ENCODE measurements at places on chromosomes 2 and 18. TPM values are rescaled to one million over a fixed set of nuclear protein-coding genes. Genes with fewer than 3 reads are reported as not detected.
A peak's percentile ranks its signal among the peaks of the same experiment; 100 is the strongest.

DNA sequence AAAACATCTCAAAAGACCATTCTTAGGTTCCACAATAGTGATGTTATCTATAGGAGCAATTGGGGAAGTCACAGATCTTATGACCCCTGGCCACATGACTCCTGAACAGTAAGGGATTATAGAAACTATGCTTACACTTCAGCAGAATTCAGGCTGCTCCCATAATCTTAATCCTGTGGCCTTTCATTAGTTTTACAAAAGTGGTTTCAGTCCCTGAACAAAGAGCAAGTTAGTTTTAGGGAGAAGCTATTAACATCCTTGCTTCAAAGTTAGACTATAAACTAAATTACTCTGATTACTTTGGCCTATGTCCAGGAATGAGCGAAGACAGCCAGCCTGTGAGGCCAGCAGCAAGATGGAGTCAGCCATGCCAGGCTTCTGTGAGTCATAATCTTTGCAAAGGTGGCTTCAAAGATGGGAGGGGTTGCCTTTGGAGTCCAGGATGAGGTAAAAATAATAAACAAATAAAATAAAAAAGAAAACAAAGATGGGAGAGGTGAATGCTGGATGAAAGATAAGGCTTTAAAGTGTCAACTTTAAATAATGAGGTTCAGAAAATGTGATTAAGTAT, 168.7 kb upstream of the NDUFV2 start:
- no peaks in the 10 kb centered on the region for H3K36me3 ChIP-seq
- H3K27ac ChIP-seq = no peak overlapping the region
- peaks cover 24% of the 10 kb centered on the region for H3K4me1 ChIP-seq
- no peaks in the 10 kb centered on the region for H3K27me3 ChIP-seq

DNA sequence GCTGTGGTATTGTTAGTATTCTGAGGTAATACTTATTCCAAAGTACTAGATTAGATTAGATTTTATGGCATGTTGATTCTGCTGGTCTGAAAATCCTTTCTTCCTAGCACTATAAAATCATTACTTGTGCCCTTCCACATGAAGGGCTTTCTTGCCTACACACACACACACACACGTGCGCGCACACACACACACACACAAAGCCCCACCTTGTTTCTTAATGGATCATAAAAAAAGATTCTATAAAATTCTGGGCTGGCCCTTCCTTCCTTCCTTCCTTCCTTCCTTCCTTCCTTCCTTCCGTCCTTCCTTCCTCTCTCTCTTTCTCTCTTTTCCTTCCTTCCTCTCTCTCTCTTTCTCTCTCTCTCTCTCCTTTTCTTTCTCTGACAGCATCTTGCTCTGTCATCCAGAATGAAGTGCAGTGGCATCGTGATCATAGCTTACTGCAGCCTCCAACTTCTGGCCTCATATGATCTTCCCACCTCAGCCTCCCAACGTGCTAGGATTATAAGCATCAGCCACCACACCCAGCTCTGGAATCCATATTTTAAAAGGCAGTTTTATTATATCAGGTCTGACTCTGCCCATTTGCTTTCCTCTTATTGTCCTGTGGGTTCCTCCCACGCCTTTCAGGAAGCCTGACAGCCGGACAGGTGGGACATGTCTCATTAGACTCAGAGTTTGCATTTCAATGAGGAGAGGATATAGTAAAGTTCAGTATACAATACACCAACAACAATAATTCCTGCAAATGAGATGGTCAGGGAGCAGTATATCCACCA, 321.1 kb downstream of the PIK3C3 start:
- DNase-seq = no peak
- no peaks in the 10 kb centered on the region for H3K4me1 ChIP-seq
- H3K4me3 ChIP-seq = no peak overlapping the region
- no peaks in the 10 kb centered on the region for H3K36me3 ChIP-seq

DNA sequence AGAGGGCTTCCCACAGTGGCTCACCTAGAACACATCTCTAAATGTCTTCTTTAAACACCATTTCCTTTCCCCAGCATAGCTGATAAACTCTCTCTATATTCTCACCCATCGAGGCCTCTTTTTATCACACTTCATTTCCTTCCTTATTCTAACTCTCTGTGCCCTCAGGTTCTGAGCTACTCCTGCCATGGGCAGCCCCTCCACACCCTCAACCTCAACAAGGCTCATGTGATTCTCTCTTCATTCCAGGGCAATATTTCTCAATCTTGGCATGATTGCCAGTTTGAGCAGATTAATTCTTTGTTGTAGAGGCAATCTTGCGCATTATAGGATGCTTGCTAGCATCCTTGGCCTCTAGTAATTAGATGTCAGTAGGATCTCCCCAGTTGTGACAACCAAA, 999.1 kb downstream of the TSN start:
- no peaks in the 10 kb centered on the region for H3K36me3 ChIP-seq
- H3K4me3 ChIP-seq = no peak overlapping the region
- DNase-seq = no peak
- no peaks in the 10 kb centered on the region for H3K27me3 ChIP-seq

The CAPN14 gene
- 0.10 TPM for total RNA-seq

The GPR39 gene
- not detected for total RNA-seq

The TRIM54 gene
- total RNA-seq = not detected

The SP140L gene
- 20.6 TPM for total RNA-seq

The TSPYL6 gene
- total RNA-seq = not detected

The C2orf81 gene
- total RNA-seq = 3.4 TPM

DNA sequence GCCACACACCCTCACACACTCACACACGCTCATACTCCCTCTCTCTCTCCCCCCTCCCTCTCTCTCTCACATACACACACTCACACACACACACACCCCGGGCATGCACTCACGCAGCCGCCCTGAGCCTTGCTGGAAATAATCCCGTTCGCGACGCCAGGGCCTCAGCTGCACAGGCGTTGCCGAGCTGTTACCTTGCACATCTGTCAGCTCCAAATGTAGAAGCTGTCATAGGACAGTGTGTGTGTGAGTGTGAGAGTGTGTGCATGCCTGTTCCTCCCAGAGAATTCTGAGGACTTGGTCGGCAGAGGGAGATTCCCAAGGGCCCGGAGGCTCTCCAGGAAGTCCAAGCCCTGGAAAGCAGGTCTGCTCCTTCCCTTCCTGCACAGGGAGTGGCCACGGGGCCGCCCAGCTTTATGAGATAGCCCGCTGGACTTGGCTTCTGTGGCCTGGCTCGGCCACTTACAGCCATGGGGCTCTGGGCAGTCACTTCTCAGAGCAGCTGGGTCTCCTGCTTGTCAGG, 8.6 kb downstream of the SPR start:
- H3K27me3 ChIP-seq = peaks cover 53% of the 10 kb centered on the region
- no peak overlapping the region for H3K4me3 ChIP-seq
- H3K27ac ChIP-seq = no peak overlapping the region
- H3K4me1 ChIP-seq = no peaks in the 10 kb centered on the region

DNA sequence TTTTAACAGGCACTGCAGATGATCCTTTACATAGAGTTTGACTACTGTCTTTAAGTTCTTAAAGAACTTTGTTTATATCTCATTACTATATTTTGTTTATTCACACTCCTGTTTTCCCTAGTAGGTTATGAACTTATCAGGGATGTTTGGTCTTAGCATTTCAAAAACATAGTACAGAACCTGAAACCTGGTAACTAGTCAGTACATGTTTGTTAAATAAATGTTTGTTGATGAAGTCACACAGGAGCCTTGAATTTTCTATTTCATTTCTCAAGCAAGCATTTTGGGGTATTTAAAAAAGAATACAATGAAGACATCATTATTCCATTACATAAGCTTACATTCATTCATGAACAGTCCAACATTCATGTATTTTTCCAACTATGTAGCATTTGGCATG, 280.3 kb upstream of the ZSWIM2 start:
- no peak overlapping the region for H3K4me3 ChIP-seq
- no peaks in the 10 kb centered on the region for H3K36me3 ChIP-seq
- peaks cover 14% of the 10 kb centered on the region for H3K27me3 ChIP-seq

The MROH2A gene
- total RNA-seq = not detected

- no peak for DNase-seq
- peaks cover 7% of the 10 kb centered on the region for H3K36me3 ChIP-seq
- no peak overlapping the region for H3K4me3 ChIP-seq
- H3K27ac ChIP-seq = peak overlapping the region; percentile 99
- peaks cover 58% of the 10 kb centered on the region for H3K4me1 ChIP-seq
Observed at GRCh38 chr2:71499691-71500090, 46.3 kb downstream of the DYSF start.

The RTKN gene
- 20.4 TPM for total RNA-seq

DNA sequence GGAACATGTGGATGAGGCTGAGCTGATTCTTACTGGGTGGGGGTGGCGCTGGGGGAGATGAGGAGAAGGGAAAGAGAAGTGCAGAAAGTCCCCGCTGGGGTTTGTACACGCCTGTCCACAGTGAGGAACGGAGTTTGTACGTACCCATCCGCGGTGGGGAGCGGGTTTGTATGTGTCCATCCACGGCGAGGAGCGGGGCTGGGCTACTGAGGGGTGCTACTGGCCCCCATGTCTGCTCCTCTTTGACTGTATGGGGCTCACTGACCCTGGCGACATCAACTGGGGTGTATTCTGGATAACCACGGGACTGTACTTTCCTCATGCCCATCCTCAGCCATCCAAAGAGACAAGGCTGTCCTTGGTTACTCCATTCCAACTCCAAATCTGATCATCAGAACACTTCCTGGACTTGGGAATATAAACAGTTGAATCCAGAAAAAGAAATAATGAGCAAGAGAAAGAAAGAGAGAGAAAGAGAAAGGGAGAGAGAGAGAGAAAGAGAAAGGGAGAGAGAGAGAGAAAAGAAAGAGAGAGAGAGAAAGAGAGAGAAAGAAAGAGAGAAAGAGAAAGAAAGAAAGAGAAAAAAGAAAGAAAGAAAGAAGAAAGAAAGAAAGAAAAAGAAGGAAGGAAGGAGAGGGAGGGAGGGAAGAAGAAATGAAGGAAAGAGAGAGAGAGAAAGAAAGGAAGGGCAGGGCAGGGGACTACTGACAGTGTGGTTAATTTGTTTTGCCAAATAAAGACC, 21.0 kb downstream of the MAL start:
- H3K4me3 ChIP-seq = no peak overlapping the region
- H3K4me1 ChIP-seq = peaks cover 9% of the 10 kb centered on the region
- H3K27me3 ChIP-seq = peaks cover 30% of the 10 kb centered on the region

All from chondrocyte (in vitro differentiated cells).